ENCODE measurements at places on chromosomes 12 and 14.
A peak's percentile ranks its signal among the peaks of the same experiment; 100 is the strongest.

DNA sequence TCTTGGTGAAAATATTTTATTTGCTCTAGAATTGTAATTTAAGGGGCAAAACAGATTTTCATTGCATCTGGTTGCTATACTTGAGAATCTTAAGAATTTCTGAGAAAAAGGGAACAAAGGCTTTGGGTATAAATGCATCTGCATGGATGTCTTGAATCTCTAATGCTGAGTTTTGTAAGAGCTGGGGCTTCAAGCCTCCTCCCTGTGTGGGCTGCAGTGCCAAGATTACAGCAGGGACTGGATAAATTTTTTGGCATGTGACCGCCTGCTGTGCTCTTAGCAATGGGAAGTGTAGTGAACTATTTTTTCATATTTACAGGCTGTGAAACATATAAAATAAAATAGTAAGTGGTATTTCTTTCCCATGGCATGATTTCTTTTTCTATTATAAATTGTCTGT, 70.0 kb downstream of the SLC38A6 start:
- no peak for DNase-seq

GRCh38 chr12:96260231-96260630, 66.1 kb downstream of the ELK3 start:
- no peak for DNase-seq

- DNase-seq: no peak
Observed at GRCh38 chr12:1870998-1871917, 47.2 kb downstream of the CACNA2D4 start.

GRCh38 chr14:81454572-81455218, 54.6 kb upstream of the STON2 start:
- no peak for DNase-seq

- DNase-seq: peak; percentile 93
Observed at GRCh38 chr12:58310809-58311622, 369.6 kb downstream of the ATP23 start.

DNA sequence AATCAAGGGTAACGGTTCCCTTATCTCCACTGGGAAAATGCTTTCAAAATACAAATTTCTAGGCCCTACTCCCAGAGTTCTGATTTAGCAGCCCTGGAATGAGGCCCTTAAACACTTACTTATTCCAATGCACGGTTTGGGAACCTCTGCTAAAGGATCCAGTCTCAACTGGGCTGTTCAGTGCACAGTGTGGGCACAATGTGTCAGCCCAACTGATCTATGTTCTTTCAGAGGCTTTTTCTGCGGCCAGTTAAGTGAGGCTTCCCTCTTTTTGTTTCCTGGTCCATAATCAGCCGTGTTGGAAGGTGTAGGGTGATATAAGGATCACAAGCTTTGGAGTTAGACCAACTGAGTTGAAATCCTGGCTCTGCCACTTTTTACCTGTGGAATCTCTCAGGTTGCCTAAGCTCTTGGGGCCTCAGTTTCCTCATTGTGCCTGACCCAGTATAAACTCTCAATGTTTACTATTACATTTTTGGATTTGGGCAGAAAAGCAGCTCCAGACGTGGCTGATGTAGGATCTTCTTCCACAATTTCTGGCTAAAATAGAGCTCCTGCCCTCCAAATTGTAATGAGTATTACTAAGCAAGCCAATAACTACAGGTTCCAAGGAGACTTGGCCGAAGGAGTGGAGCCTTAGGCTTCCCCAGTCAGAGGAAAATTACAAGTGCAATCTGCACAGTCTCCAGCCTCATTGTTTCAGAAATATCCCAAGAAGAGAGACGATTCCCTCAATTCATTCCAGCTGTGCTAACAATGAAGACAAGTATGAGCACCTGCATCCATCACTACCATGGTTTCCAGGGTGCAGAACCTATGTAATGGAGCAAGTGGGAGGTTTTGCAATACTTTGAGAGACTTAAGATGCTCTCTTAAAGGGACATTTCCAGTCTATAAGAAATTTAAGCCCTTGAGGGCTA, 2.3 kb upstream of the ANGEL1 start:
- DNase-seq: no peak

DNA sequence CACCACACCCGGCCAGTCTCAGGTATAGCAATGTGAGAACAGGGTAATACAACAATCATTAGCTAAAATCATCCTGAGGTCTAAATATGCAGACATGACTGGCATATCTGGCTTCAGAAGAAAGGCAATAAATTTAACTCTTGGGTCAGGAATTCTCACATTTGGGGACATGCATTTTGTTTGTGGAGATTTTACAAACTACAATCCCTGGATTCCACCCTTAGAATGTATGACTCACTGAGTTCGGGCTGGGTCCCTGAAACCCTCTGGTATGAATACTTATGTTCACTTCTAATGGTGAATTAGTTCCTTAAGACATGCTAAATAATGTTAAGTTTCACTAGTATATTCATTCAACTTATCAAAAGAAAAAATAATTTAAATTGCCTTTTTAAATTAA, 98.9 kb upstream of the HMGA2 start:
- DNase-seq: no peak

All from kidney capillary endothelial cell (primary cell).